Cortex of kidney (tissue), 1 donor: ENCODE measurements at places on chromosomes 6 and 20.

DNA sequence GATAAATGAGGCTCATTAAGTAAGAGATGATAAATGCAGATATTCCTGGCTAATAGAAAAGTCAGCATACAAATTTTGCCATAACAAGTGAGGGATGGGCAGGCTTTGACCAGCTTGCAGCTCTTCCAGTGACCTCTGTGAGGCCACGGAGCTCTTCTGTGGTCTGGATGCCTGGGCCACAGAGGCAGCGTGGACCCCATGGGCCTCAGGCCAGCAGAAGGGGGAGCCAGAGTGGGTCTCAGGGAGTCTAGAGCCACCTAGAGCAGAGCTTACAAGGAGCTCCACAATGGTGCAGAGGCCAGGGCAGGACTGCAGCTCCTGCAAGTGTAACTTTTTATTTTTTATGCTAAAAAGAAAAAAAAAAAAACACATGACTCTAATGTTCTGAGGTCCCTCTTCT is 165.1 kb downstream of the ARID1B start:
- no peak for DNase-seq

- DNase-seq = no peak
Measured at GRCh38 chr20:41029150-41029901, 704 bp downstream of the TOP1 start.

DNA sequence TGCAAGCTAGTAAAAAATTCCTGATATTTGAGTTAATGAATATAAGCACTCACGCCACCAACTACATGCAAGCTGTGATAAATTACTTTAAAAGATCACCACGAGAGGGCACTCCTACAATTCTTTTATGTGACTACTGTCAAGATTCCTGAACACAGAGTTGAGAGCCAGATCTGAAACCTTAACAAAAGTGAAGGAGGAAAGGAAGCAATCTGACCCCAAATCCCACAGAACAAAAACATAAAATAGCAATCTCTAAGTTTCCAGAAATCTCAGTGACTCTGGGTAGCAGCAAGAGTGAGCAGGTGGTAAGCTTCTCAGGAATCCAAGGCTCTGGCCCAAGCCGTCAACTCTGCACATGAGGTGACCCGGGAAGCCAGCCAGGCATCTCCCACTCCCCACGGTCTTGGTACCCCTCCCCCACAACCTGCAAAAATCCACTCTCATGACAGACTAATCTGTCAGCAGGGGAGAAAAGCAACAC is 55.1 kb downstream of the STAU1 start:
- DNase-seq = no peak

- no peak for DNase-seq
Measured at GRCh38 chr6:44007818-44008621, 119.2 kb downstream of the MRPL14 start.

- DNase-seq = no peak
Measured at GRCh38 chr6:146902846-146903245, 301.4 kb upstream of the STXBP5 start.

DNA sequence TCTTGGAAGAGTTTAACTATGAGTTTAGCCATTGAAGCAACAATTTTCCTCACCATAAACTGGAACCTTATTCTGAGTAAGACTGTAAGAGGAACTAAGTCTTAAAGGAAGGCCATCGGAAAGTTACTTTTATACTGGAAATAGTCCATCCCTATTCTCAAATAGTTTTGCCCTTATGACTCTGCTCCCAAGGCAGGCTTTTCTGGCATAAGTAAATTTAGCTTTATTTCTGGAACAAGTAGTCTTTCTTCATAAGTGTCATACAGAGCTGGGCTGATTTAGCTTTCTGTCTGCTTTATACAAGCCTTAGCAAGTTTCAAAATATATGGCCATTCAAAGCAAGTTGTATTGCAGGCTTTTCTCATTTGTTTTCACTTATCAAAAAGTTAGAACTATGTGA is 328.1 kb downstream of the HACE1 start:
- DNase-seq = no peak

- DNase-seq = no peak
Measured at GRCh38 chr6:44012078-44012493, 115.2 kb downstream of the MRPL14 start.

DNA sequence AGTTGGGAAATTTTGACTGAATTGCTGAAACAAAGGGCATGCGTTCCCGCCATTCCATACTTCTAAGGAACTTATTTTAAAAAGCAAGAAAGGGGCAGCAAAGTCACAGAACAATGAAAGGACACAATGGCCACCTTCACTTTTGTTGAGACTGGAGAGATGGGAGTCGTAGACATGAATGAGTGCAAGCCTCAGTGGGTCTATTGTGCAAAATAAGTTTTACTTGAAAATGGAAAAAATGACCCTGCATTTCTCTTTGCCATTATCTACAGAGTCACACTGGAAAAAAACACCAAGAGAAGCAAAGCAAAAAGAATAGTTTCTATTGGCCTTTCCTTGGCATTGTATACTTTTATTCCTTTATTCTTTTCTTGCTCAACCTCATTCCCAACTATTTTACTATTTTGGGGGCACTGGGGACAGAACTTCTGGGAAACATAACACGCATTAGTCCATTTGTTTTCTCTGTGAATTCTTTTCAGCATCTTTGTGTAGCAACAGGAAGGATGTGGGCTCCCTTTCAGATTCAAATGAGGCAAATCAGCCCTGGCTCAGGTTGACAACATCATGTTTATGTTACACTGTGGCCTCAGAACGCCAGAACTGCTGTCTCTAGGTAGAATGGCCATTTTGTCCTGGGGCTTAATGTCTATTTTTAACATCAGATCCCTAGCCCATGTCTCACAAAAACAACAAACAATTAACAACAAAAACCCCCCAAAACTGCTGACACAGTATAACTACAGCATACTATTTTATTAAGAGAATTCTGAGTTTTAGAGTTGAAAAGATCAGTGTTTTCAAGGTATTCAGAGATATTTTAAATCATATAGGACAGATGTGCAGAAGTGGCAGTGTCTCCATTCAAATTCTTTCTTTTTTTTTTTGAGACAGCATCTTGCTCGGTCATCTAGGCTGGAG is 122.2 kb downstream of the FYN start:
- DNase-seq = no peak

DNA sequence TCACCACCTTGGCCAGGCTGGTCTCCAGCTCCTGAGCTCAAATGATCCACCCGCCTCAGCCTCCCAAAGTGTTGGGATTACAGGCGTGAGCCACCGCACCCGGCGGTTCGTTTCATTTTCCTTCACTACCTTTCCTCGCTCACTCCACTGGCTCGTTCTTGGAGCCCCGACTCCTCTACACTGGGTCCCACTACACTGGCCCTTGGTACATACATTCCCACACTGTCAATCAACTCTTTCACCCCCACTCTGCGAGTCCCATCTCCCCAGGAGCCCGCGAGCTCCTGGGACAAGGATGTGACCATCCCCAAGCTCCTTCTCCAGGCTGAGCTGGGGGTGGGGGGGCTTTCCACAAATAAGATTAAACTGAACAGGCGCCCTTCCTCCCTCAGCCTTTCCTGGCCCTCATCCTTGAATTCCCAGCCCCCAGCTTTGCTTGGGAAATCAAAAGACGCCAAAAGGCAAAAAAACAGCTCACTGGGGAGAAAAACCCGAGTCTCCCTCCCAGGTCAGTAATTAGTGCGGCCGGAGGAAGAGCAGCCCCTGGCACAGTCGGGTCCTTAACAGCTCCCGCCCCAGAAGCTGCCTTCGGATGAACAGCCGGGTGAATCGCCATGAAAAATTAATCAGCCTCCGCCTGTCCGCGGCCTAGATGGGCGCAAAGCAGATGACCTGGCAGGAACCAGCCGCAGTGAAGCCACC is 42.8 kb upstream of the LY86 start:
- no peak for DNase-seq

DNA sequence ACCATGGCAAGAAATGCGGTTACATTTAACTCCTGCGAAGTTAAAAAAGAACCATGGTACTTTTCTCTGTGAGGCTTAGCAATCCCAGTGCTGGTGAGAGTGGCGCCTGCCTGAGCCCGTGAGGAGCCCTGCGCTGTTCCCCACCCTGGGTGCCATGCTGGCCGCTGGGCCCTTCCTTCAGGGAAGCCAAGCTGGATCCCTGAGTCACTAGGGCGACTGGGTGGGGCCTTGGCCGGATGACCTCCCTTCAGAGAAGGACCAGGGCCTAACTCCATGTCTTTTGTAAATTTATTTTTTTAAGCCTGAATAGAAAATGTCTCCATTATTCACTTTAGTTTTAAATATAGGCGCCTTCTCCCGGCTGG is 209.1 kb downstream of the ERMARD start:
- no peak for DNase-seq

DNA sequence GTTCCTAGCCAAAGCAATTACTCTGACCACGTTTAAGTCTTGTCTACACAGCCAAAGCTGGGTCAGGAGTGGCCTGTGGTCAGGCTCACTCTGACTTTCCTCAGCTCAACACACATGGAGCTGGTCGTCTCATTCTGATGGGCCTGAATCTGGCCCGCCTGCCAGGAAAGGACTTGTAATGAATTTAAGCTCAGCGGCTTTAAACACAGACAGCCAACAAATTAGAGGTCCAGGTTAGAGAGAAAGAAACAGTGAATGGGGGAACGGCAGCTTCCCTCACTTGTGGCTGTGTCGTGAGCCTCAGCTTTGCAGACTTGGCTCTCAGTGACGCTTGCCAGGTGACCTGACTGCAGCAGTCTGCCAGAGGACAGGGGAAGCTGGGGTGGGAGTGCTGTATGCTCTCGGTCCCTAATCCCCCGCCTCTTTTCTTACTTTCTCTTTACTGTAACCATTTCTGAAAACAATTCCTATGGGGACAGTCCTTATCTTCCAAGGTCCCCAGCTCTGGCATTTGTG is 121.9 kb upstream of the AGPAT4 start:
- no peak for DNase-seq

GRCh38 chr6:11497881-11498280 is 39.7 kb upstream of the TMEM170B start:
- no peak for DNase-seq

- no peak for DNase-seq
Measured at GRCh38 chr6:136862662-136863061, 40.3 kb downstream of the PEX7 start.

DNA sequence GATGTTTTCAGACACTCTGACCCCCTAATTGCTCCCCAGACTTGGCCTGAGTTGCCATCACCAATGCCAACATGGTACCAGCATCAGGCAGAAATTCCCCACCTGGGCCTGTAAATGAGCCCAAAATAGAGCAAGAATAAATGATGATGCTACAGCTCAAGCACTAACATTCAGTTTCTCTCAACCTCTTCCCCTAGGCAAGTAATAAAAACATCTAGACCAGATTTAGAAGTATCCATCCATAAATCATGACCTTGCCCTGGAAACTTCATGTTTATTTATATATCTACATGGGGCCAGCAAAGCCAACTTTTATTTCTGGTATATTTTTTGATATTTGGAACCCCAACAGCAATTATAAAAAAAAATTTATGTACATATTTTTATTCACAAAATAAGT is 221.4 kb upstream of the PLN start:
- DNase-seq = no peak

DNA sequence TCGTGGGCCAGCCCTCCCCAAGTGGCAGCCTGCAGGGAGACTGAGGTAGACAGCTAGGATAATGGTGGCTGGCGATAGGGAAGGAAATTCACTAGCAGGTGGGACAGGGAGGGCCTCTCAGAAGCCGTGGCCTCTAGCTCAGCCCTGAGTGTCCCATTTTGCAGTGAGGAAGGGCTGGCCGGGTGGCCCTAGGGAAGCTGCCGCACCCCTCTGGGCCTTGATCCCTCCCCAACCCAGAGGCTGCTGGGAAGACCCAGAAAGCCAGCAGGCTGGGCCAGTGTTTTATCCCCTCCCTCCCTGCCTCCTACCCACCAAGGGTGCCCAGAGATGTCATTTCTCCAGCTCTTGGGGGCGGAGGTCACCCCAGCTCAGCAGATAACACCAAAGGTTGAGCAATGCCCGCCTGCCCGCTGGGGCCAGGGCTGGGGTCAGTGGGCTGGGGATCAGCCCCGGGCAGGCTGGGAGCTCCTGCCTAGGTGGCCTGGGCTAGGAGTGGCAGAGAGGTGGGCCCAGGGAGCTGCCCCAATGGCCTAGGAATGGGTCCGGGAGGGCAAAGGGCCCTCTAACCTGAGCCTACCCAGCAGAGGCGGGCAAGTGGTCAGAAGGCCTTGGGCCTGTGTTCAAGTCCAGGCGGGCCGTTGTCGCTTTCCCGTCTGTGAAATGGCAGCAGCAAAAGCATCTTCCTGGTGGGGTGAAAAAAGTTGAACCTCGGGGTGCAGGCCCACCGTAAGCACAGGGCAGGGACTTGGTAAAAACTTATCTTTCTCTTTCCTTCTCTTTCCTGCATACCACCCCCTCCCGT is 1.6 kb upstream of the CEBPB start:
- DNase-seq = no peak

- DNase-seq = no peak
Measured at GRCh38 chr6:64294034-64294433, 658.4 kb downstream of the PHF3 start.

GRCh38 chr6:8556370-8557013 is 121.1 kb upstream of the SLC35B3 start:
- no peak for DNase-seq

DNA sequence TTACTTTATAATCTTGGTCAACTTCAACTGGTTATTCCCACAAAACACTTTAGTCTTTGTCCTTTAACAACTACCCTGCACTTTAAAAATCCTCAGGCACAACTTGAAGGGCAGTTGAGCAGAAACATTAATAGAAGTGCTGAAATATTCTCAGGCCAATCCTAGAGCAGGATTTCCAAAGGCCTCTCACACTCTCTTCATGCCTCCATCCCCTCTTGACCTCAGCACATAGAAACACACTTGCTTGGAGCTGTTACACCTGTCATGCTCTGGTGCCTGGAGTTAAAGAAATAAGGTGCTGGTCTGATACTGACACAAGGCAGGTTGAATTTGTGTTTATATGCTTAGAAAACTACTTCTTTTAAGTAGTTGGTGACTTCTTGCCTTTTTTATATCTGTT is 618.8 kb upstream of the POU3F2 start:
- no peak for DNase-seq

- DNase-seq = no peak
Measured at GRCh38 chr6:9566096-9566495, 848.8 kb downstream of the TFAP2A start.

GRCh38 chr6:169950558-169950957 is 199.1 kb downstream of the ERMARD start:
- DNase-seq = no peak

DNA sequence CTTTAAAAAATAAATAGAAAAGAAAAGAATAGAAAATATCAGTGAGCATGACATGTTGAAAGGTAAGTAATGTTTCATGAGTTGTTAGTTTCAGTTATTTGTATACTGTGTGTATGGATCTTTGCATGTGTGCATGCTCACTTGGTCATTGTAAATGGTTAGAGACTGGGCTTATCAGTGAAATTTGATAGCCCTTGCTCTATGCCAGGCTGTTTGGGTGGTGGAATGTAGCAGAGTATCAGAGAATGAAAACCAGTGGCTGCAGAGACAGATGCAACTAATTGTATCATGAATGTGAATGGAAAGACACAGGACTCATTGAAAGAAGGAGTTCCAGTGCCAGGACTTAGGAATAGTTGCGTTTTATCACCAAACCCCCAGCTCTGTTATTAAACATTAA is 4.2 kb downstream of the GSTA2 start:
- no peak for DNase-seq

- DNase-seq = no peak
Measured at GRCh38 chr6:156794546-156795354, 17.6 kb downstream of the ARID1B start.
